Lower lobe of right lung (tissue), 2 donors: ENCODE measurements at places on chromosomes 2 and 18. TPM values are rescaled to one million over a fixed set of nuclear protein-coding genes. Genes with fewer than 3 reads are reported as not detected.

NYAP2 gene
- 1.1 TPM for total RNA-seq

GRCh38 chr18:70373042-70373519 lies 84.2 kb downstream of the SOCS6 start:
- H3K27me3 ChIP-seq = no peaks in the 10 kb centered on the region
- no peaks in the 10 kb centered on the region for H3K4me1 ChIP-seq
- H3K4me3 ChIP-seq = no peak overlapping the region
- H3K27ac ChIP-seq = no peak overlapping the region
- H3K36me3 ChIP-seq = no peaks in the 10 kb centered on the region
- no peak for DNase-seq

COL6A3 gene
- total RNA-seq = 114 TPM

- peaks cover 8% of the 10 kb centered on the region for H3K36me3 ChIP-seq
- H3K27ac ChIP-seq = no peak overlapping the region
Measured at GRCh38 chr2:119338826-119339561, 27.6 kb downstream of the C2orf76 start.

C2orf78 gene
- not detected for total RNA-seq

CCL20 gene
- 1.6 TPM for total RNA-seq

GRCh38 chr2:110865188-110865587 lies 132.8 kb downstream of the ACOXL start:
- no peak for DNase-seq
- H3K27me3 ChIP-seq = no peaks in the 10 kb centered on the region
- H3K36me3 ChIP-seq = no peaks in the 10 kb centered on the region
- H3K4me1 ChIP-seq = no peaks in the 10 kb centered on the region
- no peak overlapping the region for H3K27ac ChIP-seq
- no peak overlapping the region for H3K4me3 ChIP-seq

GRCh38 chr2:43240766-43241150 lies 14.4 kb upstream of the ZFP36L2 start:
- peak overlapping the region; percentile 66 for H3K27ac ChIP-seq
- no peak for DNase-seq
- peaks cover 10% of the 10 kb centered on the region for H3K4me1 ChIP-seq

DNA sequence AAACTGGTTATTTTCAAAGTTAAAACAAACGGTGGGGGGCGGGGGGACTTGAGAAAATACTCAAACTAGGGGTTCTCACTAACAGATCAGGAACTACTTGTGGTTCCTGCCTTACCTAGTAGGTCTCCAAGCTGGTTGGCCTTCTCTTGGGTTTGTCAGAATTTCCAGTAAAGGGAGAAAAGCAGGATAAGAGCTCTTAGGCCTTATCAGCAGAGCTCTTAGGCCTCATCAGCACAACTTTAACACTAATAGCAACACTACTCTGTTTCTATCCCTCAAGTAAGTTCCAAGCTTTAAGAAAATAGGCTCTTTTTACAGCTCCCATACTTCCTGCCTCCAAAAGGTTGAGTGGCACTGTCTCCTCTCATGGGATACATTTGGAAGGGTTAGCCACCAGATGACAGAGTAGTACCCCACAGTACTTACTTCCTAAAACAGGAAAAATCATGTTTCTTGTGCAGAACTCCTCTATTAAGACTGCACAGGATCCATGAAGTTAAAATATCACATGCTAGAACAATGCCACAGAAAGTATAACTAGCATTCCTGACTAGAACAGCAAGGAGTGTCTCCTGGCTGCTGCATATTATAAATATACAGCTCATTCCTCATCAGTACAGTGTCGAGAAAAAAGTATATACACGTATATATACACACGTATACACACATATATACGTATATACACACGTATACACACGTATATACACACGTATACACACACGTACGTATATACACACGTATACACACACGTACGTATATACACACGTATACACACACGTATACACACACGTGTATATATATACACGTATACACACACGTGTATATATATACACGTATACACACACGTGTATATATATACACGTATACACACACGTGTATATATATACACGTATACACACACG lies 6.1 kb downstream of the FBXO11 start:
- no peak overlapping the region for H3K4me3 ChIP-seq
- H3K27me3 ChIP-seq = no peaks in the 10 kb centered on the region
- peak overlapping the region; percentile 57 for H3K27ac ChIP-seq
- H3K36me3 ChIP-seq = no peaks in the 10 kb centered on the region

ALPP gene
- 6.0 TPM for total RNA-seq

DNA sequence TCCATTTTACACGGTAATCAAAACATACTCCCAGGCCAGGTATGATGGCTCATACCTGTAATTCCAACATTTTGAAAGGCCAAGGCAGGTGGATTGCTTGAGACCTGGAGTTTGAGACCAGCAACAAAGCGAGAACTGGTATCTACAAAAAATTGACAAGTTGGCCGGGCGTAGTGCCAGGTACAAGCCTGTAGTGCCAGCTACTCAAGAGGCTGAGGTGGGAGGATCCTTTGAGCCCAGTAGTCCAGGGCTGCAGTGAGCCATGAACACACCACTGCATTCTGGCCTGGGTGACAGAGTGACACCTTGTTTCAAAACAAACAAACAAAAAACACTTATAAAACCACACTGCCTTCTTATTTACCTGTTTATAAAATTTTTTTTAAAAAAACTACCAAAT lies 80.8 kb downstream of the GAREM1 start:
- H3K4me1 ChIP-seq = no peaks in the 10 kb centered on the region
- no peak overlapping the region for H3K4me3 ChIP-seq
- H3K27ac ChIP-seq = no peak overlapping the region
- DNase-seq = peak; percentile 81
- H3K36me3 ChIP-seq = no peaks in the 10 kb centered on the region

DNA sequence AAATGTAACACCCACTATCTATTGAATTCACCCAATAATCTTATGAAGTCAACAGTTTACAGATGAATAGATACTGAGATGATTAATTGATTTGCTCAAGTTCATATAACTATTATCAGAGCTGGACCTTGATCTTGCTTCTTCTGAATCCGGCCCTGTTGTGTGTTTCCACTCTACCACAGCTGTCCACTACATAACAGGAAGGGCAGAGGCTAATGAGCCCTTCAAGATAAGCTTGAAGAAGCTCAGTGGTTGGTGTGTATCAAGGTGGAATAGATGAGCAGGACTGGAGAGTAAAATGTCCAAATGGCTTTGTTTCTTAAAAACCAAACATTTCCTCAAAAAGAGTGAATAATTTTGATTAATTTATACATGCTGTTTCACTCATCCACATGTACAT lies 56.4 kb upstream of the ITGB6 start:
- no peaks in the 10 kb centered on the region for H3K36me3 ChIP-seq
- H3K4me3 ChIP-seq = no peak overlapping the region
- no peak for DNase-seq
- no peak overlapping the region for H3K27ac ChIP-seq
- H3K27me3 ChIP-seq = no peaks in the 10 kb centered on the region
- H3K4me1 ChIP-seq = peaks cover 14% of the 10 kb centered on the region

DNA sequence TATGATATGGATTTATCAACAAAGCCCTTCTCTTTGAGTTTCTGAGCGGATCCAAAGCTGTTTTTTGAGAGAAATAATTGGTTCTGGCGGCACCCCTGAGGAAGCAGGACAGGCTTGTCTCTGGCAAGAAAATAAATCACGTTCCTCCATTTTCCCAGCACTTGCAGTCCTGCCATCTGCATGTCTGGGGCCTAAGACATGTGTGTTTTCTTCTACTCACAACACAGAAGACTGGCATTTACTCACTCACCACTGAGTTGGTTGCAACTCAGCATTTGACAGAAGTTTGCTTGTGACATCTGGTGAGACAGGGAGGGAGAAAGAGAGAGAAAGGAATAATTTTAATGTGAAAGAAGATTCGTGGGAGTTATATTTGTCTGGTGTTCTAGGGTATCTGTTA lies 37.0 kb upstream of the YES1 start:
- no peak overlapping the region for H3K27ac ChIP-seq
- no peaks in the 10 kb centered on the region for H3K27me3 ChIP-seq
- no peaks in the 10 kb centered on the region for H3K36me3 ChIP-seq
- no peaks in the 10 kb centered on the region for H3K4me1 ChIP-seq
- no peak for DNase-seq
